ENCODE measurements at places on chromosomes 16 and 17.
A peak's percentile ranks its signal among the peaks of the same experiment; 100 is the strongest.

DNA sequence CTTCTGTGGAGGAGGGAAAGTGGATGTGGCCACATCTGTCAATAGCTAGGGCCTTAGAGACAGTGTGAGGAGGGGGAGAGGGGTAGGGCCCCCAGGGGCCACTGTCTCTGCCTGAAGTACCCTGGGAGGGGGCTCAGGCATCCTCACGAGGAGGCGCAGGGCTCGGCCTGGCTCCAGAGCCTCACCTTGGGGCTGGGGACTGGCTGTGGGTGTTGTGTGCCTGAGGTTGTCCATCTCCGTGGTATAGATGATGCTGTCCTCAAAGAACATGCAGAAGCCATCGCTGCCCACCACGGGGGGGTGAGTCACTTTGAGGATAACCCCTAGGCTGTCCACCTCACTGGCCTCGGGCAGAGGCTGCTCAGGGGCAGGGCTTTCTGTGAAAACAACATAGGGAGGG, 12.1 kb downstream of the PLEKHG4 start:
- DNase-seq: no peak

GRCh38 chr16:49615576-49615975, 240.3 kb downstream of the ZNF423 start:
- no peak for DNase-seq

DNA sequence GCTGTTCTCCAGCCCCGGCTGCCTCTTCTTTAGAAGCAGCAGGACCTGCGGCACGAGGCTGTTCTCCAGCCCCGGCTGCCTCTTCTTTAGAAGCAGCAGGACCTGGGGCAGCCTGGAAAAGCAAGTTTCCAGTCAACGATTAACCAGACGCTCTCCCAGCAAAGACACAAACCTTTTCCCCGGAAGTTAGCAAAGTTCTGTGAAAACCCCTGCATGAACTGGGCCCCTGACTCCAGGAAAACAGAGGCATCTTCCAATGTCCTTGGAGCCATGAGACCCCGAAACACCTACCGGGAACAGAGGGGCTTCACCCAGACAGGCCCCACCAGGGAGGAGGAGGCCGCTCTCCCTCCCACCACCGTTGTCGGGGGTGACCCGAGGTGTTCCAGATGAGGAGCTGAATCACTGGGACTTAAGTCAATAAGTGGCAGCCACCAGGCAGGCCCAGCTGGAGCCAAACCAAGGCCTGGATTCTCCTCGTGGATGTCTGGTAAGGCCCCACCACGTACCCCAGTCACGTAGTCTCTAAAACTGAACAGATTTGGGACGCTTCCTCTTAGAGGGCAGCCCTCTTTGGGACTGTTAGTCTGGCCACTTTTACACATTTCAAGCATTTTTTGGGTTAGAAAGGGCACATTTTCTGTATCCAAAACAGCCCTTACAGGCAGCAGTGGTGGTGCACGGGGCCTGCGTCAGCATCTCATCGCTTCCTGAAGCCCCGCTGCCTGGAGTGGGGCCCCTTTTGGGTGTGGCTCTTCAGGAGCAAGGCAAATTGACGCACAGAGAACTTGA, at the start of gene RPH3AL:
TSS of gene RPH3AL (minus strand) at position 387 of the 792 bp plus-strand sequence. CDS start 25,264 bp downstream, outside the sequence.
- DNase-seq: peak; percentile 24

DNA sequence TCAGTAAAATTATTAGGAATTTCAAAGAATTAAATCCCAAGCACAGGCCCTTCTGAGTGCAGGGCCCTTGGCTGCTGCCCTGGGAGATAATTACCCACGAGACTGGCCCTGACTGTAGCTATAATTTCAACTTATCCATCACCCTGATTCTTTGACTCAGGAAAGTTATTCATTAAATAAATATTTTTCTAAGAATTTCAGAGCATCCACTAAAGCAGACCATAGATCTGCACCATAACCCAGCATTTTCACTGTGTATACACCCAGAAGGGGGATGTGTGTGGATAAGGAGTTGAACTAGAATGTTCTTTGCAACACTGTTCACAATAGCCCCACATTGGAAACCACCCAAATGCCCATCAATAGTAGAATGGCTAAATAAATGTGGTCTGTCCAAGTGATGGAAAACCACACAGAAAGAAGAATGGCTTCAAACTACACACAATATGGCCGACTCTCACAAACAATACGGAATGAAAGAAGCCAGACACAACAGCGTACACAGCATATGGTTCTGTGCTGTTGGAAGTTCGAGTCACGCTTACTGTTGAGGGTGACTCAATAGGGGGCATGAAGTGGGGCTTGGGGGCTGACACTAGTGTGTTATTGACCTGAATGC, 33.9 kb upstream of the MEAK7 start:
- DNase-seq: no peak

GRCh38 chr16:4813251-4814003, 11.0 kb upstream of the ROGDI start:
- no peak for DNase-seq

GRCh38 chr16:58018803-58019202, 6.8 kb upstream of the MMP15 start:
- no peak for DNase-seq

- no peak for DNase-seq
Observed at GRCh38 chr16:68136515-68136914, 51.3 kb downstream of the NFATC3 start.

GRCh38 chr17:58564971-58565370, 50.5 kb upstream of the MTMR4 start:
- DNase-seq: no peak

DNA sequence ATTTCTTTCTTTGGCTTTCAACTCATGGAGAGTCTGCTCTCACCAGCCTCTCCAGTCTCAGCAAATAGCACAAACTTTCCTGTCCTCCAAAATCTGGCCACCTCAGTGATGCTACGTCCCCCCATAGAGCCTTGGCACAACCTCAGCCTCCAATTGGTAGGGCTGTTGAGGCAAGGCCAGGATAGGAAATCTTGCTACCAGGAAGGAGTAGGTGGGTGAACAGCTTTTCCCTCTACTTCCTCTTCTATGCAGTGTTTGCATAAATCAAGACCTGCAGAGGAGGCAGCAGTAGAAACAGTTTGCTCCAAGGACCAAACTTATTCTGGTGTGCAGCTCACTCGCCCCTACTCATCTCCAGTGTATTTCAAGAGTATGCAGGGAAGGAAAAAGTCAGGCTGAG, 701 bp upstream of the DPEP2 start:
- no peak for DNase-seq

GRCh38 chr17:79192503-79193351, 118.1 kb downstream of the ENGASE start:
- DNase-seq: peak; percentile 39

GRCh38 chr16:29024278-29024677, 39.4 kb downstream of the LAT start:
- DNase-seq: no peak

GRCh38 chr16:19073344-19073743, 5.9 kb downstream of the COQ7 start:
- no peak for DNase-seq

GRCh38 chr17:30565073-30565935, 88.1 kb downstream of the GOSR1 start:
- DNase-seq: peak; percentile 11

DNA sequence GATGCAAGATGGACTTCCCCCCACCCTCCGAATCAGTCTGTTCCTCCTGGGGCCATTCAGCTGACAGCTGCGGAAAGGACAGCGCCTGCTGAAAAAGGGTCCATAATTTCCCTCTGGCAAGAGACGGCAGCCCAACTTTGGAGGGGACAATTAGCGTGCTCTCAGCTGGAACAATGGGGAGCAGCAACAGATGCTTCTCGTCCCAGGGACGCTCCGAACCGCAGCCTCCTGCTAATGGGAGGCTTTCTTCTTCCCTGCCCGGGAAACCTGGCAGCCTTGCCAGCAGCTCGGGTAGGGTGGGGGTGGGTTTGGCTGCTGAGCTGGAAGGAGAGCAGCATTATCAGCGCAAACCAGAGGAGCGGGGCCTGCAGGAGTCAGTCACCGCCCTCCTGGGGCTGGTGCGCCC, 500.0 kb upstream of the SALL1 start:
- DNase-seq: no peak

- DNase-seq: no peak
Observed at GRCh38 chr16:89096768-89097391, 3.2 kb downstream of the ACSF3 start.

DNA sequence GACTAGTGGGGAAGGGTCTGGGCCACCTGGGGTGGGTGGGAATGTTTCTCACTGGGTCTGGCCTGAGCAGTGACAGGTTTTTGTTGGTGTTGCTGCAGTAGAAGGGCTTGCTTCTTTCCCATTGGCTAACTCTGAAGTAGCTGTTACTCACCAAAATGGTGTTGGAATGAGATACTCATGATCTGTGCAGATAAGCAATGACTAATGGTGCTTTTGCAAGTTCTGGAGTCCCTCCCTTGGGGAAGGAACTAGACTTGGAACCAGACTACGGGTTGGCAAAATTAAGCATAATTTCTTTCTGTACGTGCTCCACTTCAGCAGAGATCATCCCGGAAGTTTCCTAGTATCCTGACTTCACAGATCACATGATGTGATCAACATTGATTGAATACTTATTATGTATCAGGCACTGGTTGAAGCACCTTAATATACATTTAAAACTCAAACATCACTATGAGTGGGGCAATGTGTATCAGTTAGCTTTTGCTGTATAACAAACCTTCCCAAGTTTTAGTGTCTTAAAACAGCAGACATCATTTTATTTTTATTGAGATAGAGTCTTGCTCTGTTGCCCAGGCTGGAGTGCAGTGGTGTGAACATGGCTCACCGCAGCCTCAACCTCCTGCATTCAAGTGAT, 30.1 kb downstream of the CHP2 start:
- no peak for DNase-seq

- peak; percentile 47 for DNase-seq
Observed at GRCh38 chr16:88382491-88383400, at the start of gene ZNF469. TSS of gene ZNF469 (plus strand) at chr16:88382959. CDS start at chr16:88427471, 44,512 bp downstream.

GRCh38 chr17:39547713-39548478, 59.8 kb downstream of the NEUROD2 start:
- peak; percentile 38 for DNase-seq

DNA sequence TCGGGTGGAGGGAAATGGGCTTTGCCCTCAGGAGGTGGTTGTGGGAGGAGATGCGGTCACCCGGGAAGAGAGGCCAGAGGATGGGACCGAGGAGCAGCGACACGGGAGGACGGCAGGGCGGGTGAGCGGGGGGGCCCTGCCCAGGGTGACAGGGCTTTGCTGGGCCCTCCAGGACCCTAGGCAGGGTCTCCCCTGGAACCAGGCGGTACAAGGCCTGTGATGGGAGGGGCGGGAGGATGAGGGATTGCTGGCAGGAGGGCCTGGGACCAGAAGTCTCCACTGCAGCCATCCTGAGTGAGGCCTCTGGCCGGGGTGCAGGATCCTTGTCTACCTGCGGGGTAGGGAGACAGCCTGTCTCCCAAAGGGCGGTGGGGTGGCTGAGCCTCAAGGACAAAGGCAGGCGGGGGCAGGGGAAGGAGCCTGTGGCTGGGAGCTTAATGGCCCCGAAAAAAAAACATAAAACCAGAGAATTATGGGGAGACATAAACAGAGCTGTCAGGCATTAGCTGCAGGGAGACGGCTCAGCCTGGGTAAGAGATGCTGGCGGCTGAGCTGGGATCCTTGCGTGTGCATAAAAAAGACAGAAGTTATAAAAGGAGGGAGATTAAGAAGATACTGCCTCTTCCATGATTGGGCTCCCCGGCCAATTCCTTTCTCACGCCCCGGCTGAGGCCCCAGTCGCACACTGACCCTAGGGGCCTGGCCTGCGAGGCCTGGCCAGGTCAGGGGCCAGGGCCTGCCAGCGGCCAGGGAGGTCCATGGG, 66.7 kb downstream of the SREBF1 start:
- DNase-seq: no peak

- DNase-seq: peak; percentile 27
Observed at GRCh38 chr16:50354629-50355456, 13.9 kb downstream of the BRD7 start.

GRCh38 chr17:68733241-68734176, 132.3 kb upstream of the FAM20A start:
- peak; percentile 53 for DNase-seq

DNA sequence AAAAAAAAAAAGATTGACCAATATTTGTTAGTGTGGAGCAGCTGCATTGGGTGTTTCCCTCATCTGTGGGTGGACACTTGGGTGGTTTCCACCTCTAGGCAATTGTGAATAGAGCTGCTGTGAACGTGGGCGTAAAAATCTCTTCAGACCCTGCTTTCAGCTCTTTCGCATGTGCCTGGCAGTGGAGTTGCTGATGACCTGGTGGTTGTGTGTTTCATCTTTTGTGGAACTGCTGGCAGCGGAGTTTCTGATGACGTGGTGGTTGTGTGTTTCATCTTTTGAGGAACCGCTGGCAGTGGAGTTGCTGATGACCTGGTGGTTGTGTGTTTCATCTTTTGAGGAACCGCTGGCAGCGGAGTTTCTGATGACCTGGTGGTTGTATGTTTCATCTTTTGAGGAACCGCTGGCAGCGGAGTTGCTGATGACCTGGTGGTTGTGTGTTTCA, 21.4 kb downstream of the ZC3H18 start:
- DNase-seq: no peak

DNA sequence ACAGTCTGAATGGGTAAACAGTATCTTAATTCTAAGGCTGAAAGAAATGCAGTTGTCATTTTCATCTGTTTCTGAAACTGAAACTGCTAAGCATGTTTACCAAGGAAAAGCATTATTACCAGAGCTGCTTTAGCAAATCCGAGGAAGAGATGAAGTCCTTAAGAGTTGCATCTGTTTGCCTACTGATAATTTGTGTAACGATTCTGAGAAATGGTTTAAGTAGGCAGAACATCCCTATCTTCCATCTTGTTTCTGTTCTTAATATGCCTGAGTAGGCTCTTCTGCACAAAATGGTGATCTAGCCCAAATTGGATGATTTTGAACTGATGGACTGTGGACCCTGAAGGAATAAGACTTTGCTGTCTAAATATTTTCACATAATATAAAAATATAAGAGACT, 34.9 kb downstream of the NUP93 start:
- no peak for DNase-seq

- no peak for DNase-seq
Observed at GRCh38 chr16:8519179-8519578, 71.1 kb downstream of the TMEM114 start.

DNA sequence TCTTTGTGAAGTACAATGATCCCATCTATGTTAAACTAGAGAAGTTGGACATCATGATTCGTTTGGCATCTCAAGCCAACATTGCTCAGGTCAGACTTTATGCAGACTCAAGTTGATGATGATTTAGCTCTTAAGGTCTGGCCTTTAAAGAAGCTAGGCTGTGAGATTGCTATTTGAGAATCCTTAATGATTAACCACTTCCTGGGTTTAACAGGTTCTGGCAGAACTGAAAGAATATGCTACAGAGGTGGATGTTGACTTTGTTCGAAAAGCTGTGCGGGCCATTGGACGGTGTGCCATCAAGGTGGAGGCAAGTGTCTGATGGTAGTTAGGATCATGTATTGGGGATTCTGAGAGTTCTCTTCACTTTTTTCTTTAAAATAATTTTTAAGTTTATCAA, 40.3 kb downstream of the AP2B1 start:
- no peak for DNase-seq

DNA sequence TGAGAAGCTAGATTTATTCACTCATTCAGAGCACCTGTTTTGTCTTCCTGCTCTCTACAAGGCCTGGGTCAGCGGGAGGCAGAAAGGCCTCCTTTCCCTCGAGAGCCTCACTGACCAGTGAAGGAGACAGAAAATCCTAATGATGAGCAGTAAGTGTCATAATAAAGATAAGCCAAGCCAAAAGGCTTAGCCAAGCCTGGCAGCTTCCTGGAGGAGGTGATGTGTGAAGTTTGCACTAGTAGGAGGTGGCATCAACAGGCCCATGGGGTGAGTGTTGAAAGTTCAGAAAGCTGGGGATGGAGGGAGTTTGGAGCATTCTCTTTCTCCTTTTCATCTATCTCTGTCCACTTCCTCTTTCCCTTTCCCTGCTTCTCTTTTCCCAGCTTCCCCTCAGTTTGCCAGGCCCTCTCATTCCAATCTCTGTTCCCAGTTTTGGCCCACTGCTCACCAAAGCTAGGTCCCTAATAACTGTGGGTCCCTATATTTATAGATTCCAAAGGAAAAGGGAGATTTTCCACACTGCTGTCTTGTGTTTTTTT, 16.5 kb upstream of the SPNS3 start:
- no peak for DNase-seq

Data from fibroblast of skin of scalp (primary cell).